Stimulated activated CD8-positive, alpha-beta memory T cell treated with anti-CD3 and anti-CD28 coated beads, Interleukin-4, amount 100 ng/mL, for 4 hours (primary cell): ENCODE measurements at places on chromosomes 16 and 17.

DNA sequence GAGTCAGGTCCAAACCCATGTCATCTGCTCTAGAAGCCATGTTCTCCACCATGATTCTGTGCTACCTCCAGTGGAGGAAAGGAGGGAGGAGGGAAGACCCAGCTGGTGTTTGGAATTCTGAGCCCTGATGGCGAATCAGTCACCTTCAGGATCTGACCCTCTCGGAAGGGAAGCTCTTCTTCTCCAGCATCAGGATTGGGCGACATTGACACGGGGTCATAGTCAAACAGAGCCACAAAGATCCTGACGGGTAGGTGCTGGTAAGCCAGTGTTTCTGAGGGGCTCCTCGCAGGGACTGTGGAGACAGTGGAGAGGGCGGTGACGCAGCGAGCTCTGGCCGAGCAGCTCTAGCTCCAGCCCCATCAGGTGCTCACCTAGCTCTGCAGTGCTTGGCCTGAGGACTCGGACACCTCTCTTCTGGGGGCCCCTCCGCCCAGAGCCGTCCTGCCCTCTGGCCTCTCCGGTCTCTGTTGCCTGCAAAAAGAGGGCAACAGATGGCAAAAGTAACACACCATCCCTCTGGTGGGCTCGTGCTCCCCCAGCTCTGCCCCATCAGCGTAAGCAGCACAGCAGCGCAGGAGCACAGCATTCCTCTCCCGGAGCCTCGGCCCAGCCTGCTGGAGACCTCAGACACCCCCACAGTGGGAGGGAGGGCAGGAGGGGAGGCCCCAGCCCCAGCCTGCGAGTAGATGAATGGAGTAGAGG, 21.0 kb downstream of the TSPOAP1 start:
- no peak for DNase-seq

GRCh38 chr16:84874983-84875382, 55.2 kb downstream of the CRISPLD2 start:
- no peak for DNase-seq

DNA sequence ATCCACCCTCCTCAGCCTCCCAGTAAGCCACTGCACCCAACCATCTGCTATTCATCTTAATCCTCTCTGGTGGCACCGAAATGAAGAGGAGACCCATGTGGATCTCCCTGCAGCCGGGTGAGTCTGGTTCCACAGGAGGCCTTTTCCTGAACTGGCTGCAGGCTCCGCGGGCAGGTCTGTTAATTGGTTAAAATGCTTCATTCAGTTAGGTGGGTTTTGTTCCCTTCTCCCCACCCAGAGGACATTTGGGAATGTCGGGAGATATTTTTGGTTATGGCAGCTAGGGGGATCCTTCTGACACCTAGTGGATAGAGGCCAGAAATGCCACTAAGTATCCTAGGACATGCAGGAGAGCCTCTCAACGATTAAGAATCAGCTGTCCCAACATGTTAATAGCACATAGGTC, 16.7 kb downstream of the C16orf54 start:
- no peak for DNase-seq

DNA sequence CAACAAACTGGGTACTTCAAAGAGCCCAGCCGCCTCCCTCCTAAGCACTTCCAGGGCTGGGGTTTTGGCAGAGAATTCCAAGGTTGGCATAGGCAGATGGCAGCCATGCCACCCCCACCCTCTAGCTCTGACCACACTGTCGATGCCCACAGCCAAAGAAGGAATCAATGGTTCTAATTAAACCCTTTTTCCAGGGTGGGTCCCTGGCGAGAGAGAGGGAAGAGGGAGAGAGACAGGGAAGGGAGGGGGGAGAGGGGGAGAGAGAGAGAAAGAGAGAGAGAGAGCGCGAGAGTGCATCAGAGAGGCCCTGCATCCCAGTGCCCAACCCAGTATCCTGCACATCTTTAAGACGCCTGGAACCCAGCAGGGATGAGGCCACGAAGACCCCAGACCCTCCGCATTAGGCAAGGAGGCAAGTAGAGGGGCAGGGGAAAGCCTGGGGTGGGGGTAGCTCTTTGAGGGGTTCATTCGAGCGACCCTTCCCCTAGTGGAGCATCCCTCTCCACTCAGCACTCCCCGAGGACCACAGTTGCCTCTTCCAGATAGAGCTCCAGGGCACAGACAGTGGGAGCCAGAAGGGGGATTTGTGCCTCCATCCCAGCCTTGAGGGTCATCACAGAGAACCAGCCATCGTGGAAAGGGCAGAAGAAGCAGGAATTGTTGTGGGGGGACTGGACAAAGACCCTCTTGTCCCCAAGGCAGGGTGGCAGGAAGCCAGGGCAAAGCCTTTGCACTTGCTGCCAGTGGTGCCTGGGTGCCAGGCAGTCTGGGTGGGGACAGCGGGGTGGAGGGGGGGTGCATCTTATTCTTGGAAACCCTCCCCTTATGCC, 2.6 kb downstream of the SRCIN1 start:
- no peak for DNase-seq

DNA sequence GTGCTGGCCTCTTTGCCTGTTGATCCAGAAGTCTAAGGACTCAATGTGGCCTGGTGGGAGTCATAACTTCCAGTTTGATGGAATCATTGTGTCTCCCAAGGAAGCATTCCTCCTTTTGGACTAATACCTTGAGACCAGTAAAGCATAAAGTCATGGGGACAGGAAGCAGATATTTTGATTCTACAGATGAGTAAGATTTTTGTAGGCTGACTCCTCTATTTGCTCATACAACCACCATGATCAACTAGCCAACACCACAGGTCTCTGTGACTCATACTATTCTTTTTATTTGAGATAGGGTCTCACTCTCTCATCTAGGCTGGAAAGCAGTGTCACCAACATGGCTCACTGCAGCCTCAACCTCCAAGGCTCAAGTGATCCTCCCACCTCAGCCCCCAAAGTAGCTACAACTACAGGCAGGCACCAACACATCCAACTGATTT, 6.2 kb downstream of the MT2A start:
- no peak for DNase-seq

- DNase-seq = no peak
These were observed 166.5 kb upstream of the PLCG2 start for GRCh38 chr16:81612351-81613163.

DNA sequence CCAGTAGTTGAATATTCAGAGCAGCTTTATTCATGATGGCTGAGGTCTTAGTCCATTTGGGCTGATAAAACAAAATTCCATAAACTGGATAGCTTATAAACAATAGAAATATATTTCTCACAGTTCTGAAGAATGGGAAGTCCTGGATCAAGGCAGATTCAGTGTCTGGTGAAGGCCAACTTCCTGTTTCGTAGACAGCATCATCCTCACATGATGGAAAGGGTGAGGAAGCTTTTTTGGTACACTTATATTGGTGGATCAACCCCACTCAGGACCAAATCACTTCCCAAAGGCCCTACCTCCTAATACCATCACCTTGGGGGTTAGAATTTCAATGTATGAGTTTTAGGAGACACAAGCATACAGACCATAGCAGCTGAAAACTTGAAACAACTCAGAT, 224.2 kb downstream of the CYB561 start:
- DNase-seq = no peak

DNA sequence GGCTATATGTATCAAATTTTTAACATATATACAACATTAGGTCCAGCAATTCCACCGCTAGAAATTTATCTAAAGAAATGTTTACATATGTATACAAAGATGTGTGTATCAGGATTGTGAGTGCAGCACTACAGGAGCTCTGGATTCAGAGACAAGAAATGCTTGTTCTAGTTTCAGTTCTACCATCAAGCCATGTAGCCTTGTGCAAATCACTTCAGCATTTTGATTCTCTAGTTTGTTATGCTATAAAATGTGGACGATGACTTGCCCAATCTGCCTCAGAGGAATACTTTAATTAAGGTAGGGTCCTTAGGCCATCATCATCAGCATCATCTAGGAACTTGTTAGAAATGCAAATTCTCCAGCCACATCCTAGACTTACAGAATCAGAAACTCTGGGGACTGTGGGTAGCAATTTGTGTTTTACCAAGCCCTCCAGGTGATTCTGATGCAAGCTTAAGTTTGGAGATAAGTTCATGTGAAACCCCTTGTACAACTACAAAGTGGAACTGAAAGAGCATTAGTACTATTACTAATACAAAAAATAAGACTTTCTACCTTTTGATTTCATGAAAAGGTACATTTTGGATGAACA, 131.2 kb upstream of the CORO6 start:
- DNase-seq = no peak

GRCh38 chr16:9256196-9256595, 164.8 kb downstream of the HAPSTR1 start:
- DNase-seq = no peak

- DNase-seq = no peak
These were observed 35.2 kb downstream of the ZNF750 start for GRCh38 chr17:82804442-82805191.

DNA sequence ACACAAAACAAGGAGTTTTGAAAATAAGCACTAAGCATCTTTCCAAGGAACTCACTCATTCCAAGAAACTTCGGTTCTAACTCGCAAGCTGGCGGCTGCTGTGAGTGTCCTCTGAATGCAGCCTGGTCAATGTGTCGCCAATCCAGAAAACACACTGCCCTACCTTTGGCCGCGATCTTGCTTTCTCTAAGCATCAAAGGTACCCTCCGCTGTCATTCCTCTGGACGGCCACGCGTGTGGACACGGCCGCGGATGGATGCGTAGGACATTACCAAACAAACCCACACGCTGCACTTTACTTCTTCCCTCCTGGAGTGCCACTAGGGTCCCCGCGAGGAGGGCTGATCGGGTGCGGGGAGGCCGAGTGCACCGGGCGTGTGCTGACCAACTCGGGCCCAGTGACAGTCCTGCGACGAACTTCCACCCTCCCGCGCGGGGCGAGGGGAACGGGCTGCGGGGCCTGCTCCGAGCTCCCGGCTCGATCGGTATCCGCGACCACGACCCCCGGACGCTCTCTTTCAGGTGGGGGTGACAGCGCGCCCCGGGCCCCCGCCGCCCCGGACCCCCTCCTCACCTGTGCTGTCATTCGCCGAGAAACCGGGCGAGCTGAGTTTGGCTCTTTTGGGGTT, 1.1 kb downstream of the CREBBP start:
- no peak for DNase-seq

DNA sequence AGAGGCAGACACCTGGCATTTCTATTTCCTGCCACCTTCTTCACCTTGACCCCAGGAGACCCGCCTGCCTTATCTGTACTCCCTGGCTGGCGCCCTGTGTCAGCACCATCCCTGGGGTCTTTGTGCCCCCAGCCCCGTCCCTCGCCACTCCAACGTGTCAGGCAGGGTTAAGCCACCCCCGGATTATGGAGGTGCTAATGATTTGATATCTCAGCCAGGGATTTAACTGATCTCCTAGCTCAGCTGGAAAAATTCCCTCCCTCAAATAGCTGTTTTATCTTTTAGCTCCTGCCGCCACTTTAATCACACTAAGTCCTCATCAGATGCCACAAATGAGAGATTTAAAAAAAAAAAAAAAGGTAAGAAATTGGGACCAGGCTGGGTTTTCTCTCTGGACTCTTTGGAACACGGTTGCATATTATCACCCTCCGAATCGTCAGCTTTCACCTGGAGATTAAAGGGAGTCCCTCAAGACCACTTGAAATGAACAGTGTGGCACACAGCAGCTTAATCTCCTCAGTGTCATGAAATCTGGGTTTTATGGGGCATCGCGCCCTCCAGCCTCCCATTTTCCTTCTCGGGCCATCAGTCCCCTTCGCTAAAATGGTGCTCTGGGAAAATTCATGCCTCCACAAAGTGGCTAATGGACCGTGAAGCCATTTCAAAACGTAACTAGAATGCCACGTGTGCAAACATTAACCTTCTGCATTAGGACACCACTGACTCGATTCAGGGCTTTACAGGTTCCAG, 26.2 kb upstream of the WFDC1 start:
- DNase-seq = no peak

DNA sequence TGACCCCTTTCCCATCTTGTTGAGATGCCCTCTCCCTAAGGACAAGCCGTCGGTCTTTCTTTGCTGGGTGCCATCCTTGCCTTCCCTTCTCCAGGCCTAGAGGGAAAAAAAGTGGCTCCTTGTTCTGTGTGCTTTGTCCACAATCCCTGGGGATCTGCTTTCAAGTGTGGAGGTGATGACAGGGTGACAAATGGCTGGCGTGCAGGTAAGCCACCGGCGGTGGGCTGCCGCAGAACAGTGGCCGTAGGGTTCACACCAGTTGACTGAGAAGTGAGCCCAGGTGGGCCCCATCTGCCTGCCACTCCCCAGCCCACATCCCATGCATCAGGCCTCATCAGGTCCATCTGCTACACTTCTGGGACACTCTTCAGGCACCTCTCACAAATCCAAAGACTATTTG, 11.4 kb upstream of the CALB2 start:
- no peak for DNase-seq

DNA sequence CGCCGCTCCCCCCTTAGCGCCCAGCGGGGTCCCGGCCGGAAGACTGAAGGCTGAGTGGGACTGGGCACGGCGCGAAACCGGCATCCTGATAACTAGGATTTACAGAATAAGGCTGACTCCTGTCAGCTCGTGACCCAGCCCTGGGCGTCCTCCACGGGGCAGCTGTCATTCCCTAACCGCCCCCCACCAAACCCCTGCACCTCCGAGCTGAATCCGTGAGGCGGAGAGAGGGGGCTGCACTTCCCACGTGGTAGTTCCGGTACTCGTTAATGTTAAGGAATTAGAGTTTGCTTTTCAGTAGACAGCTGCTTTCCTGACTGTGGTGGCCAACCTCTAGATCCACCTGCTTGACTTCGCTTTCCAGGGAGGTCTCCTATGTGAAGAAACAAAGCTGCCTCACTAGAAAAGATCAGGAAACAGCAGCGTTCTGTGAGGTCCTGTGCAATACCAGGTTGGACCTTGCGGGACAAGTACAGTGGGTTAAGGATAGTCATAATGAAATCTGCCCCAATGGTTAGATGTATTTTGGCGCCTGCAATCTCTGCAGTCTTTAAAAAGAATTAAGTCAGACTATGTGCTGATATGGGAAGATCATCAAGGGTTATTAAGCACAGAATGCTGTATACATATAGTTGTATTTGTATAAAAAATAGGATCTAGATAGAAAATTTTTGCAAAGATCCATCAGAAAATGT, 1.1 kb upstream of the WBP2 start:
- DNase-seq = no peak

- DNase-seq = no peak
These were observed 16.8 kb downstream of the B9D1 start for GRCh38 chr17:19345486-19346350.

GRCh38 chr17:47301831-47302230, 21.9 kb upstream of the EFCAB13 start:
- no peak for DNase-seq

GRCh38 chr16:84717484-84717883, 17.7 kb downstream of the USP10 start:
- DNase-seq = no peak

GRCh38 chr16:73506568-73507056, 458.7 kb upstream of the ZFHX3 start:
- no peak for DNase-seq
